ENCODE measurements at places on chromosomes 5 and 9. TPM values are rescaled to one million over a fixed set of nuclear protein-coding genes. Genes with fewer than 3 reads are reported as not detected.

GRXCR2 gene
- not detected for total RNA-seq

LCN15 gene
- not detected for total RNA-seq

WNT8A gene
- not detected for total RNA-seq

IL4 gene
- not detected for total RNA-seq

DNA sequence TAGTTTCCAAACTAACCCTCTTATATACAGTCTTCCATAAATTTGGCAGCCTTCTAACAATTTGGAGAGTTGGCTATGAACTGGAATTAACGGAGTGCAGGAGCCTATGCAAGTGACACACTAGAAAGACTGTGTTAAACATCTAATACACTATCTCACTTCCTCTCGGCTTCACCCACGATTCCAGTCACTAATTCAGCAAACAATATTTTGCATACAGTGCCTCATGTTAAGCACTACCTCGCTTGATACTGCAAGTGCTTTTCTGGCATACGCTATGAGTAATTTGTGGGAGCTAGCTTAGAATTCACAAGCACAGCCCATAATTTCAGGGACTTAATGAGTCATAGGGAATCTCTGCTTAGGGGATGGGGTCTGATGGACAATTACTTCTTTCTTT lies 102.5 kb downstream of the ST8SIA4 start:
- H3K27ac ChIP-seq: no peak overlapping the region
- H3K4me1 ChIP-seq: no peaks in the 10 kb centered on the region
- H3K4me3 ChIP-seq: no peak overlapping the region
- H3K36me3 ChIP-seq: no peaks in the 10 kb centered on the region
- no peak for DNase-seq

- no peak for DNase-seq
- H3K27ac ChIP-seq: no peak overlapping the region
- no peaks in the 10 kb centered on the region for H3K36me3 ChIP-seq
- H3K4me1 ChIP-seq: no peaks in the 10 kb centered on the region
Measured at GRCh38 chr9:107650321-107650720, 160.8 kb upstream of the KLF4 start.

GRCh38 chr5:1975406-1975715 lies 92.6 kb upstream of the IRX4 start:
- no peaks in the 10 kb centered on the region for H3K36me3 ChIP-seq
- no peaks in the 10 kb centered on the region for H3K27me3 ChIP-seq
- no peak overlapping the region for H3K27ac ChIP-seq
- no peak for DNase-seq

DNA sequence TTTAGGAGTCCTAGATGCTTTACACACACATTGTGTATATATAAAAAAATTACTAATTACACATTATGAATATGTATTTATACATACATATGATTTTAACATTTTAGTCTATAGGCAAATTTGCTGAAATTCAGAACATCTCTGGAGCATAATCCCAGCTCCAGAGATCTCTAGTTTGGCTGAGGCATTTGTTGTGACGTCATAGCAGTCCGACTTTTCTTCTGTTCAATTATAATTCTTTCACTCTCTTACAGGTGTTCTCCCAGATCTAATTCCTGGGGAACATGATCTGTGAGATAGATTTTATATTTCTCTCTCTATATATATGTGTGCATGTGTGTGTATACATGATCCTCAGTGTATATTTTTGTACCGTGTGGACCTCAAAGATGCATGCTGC lies 1876.2 kb downstream of the EFNA5 start:
- H3K4me3 ChIP-seq: no peak overlapping the region
- no peaks in the 10 kb centered on the region for H3K27me3 ChIP-seq
- no peak overlapping the region for H3K27ac ChIP-seq
- no peaks in the 10 kb centered on the region for H3K36me3 ChIP-seq
- DNase-seq: no peak
- no peaks in the 10 kb centered on the region for H3K4me1 ChIP-seq

GRCh38 chr5:171703146-171703545 lies 82.5 kb upstream of the SMIM23 start:
- no peaks in the 10 kb centered on the region for H3K36me3 ChIP-seq
- H3K27me3 ChIP-seq: no peaks in the 10 kb centered on the region
- no peak for DNase-seq
- no peak overlapping the region for H3K4me3 ChIP-seq
- no peaks in the 10 kb centered on the region for H3K4me1 ChIP-seq
- H3K27ac ChIP-seq: no peak overlapping the region

- DNase-seq: no peak
- no peak overlapping the region for H3K4me3 ChIP-seq
- H3K36me3 ChIP-seq: no peaks in the 10 kb centered on the region
- H3K27me3 ChIP-seq: no peaks in the 10 kb centered on the region
Measured at GRCh38 chr5:169964246-169964645, 16.0 kb downstream of the INSYN2B start.

GRCh38 chr5:174356536-174356935 lies 311.0 kb downstream of the NSG2 start:
- H3K36me3 ChIP-seq: no peaks in the 10 kb centered on the region
- no peak overlapping the region for H3K27ac ChIP-seq
- H3K4me3 ChIP-seq: no peak overlapping the region
- no peak for DNase-seq
- no peaks in the 10 kb centered on the region for H3K4me1 ChIP-seq

DNA sequence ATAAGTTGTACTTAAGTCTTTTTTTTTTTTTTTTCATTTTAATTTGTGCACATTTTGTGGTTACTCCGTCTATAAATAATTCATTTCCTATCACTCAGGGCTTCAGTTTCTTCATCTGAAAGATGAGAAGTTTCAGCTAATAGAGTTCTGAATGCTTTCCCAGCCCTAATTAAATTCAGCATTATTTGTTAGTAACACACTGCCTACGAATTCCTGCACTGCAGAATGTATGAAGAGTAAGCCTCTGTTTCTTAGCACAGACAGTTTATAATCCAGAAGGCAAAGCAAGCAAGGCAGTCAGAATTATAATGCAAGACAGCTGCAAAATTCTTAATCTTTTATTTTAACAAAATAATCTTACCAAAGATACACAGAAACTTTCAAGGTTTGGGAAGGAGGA lies 138.0 kb upstream of the GHR start:
- no peaks in the 10 kb centered on the region for H3K36me3 ChIP-seq
- no peak for DNase-seq
- H3K27me3 ChIP-seq: no peaks in the 10 kb centered on the region
- no peak overlapping the region for H3K4me3 ChIP-seq
- no peak overlapping the region for H3K27ac ChIP-seq

GRCh38 chr9:120438111-120438510 lies 141.9 kb downstream of the CDK5RAP2 start:
- peaks cover 7% of the 10 kb centered on the region for H3K4me1 ChIP-seq
- no peak overlapping the region for H3K4me3 ChIP-seq
- no peak for DNase-seq
- H3K27me3 ChIP-seq: no peaks in the 10 kb centered on the region
- H3K36me3 ChIP-seq: peaks cover 16% of the 10 kb centered on the region

DNA sequence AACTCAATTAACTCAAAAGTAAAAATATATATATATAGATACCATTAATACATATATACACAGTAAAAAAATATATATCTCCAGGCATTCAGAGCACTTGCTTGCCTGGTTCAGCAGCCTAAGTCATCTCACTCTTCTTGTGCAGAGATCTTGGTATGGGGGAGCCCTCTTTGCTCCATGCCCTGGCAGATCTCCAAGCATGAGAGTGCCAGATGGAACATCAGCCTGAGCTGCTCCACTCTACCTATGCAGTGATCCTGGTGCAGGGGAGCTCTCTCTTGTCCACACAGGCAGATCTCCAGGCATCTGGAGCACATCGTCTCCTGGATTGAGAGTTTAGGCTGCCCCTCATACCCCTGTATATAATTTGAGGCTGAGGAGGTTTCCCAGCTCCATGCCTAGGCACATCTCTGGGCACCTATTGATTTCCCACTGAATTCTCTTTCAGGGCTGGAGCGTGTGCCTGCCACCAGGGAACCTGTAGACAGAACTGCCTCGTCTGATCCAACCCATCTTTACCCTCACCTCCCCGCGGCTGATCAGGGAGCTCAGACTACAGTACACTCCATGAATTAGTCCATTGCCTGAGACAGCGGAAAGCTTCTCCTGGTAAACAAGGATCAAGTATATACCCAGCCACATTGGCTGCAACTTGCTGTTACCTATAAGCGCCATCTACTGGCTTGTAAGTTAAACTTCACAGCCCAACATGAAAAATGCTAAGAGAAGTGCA lies 342.4 kb upstream of the GRIA1 start:
- no peaks in the 10 kb centered on the region for H3K4me1 ChIP-seq
- H3K36me3 ChIP-seq: no peaks in the 10 kb centered on the region

GRCh38 chr5:40547557-40547956 lies 132.2 kb upstream of the PTGER4 start:
- no peaks in the 10 kb centered on the region for H3K27me3 ChIP-seq
- H3K4me1 ChIP-seq: no peaks in the 10 kb centered on the region
- H3K4me3 ChIP-seq: no peak overlapping the region

DNA sequence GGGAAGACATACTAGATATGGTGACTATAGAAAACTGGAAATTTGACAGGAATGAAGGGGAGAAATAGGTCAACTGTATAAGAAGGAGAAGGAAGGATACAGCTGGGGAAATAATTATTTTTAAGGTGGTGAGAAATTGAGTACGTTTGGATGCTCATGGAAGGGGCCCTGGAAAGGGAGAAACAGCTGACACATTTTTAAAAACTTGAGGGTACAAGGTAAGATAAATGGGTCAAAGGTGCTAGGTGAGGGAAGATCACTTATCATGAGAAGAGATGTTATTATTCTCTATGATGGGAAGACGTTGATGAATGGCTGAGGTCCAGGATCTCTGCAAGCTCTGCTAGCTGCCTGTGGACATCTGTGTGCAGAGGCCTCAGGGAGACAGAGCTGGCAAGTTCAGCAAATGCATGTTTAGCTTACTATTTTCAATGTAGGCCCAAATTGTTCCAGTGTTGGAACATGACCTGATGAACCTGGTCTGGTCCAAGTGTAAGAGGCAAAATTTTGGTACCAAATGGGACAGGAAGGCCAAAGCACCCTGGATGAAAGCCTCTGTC lies 181.7 kb downstream of the MTRR start:
- DNase-seq: no peak
- no peak overlapping the region for H3K27ac ChIP-seq
- H3K36me3 ChIP-seq: no peaks in the 10 kb centered on the region

DNA sequence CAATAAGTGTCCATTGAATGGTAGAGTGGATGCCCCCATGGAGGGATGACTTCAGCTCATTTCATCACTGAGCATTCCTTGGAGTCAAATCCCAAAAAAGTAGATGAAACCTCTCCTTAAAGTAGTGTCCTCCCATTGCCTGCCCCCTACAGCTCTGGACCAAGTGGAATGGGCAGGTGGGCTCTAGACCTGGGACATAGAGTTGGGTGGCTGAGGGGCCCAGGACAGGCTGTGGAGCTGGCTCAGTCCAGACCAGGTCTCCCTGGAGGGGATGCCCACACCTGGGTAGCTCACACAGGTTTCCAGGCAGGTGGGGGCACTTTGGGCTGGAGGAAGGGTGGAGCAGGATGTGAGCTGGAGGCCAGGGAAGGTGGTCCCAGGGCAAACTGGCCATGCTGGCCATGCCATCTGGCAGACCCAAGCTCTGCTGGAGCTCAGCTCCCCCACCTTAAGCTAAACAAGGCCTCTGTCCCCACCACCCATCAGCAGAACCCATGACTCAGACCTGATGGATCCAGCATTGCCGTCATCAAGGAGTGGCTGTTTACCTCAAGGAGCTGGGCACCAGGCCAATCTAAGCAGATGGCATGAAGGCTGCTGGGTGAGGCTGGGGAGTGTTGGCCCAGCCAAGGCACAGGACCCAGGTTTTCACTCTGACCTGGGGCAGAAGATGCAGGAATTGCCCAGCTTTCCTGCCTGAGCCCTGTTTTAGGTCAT lies 6.2 kb upstream of the SPINK4 start:
- peaks cover 12% of the 10 kb centered on the region for H3K4me1 ChIP-seq
- H3K36me3 ChIP-seq: no peaks in the 10 kb centered on the region
- no peak overlapping the region for H3K4me3 ChIP-seq
- H3K27ac ChIP-seq: peak overlapping the region; percentile 27

- no peaks in the 10 kb centered on the region for H3K4me1 ChIP-seq
- H3K27ac ChIP-seq: no peak overlapping the region
- H3K4me3 ChIP-seq: no peak overlapping the region
- no peaks in the 10 kb centered on the region for H3K36me3 ChIP-seq
- no peak for DNase-seq
Measured at GRCh38 chr9:71271602-71272001, 150.2 kb upstream of the TRPM3 start.

DNA sequence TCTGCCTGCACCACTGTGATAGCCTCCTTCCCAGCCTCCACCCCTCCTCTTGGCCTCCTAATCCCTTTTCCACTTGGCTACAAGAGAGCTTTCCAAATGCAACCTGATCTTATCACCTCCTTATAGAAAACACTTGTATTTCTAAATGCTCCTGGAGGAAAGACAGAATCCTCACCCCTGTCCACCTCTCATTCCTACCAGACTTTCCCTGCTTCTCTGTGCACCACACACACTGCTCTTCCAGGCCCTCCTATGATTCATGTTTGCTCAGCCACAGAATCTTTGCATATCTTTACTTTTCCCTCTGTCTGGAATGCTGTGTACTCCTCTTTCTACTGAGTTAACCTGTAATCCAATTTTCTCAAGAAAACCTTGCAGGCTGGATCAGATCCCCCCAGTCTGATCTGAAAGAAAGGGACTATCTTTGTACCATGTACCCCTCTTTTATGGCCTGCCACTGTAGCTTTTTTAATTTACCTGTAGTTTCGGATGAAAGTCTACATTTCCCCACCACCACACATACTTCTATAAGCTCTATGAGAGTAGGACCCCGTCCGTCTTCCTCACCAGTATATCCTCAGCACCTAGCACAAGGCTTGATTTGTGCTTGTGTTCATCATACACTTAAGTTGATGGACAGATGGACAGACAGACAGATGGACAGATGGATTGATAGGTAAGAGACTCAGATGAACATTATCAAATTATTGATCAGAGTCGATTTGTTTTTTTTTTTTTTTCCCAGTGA lies 95.3 kb downstream of the GALNT10 start:
- DNase-seq: no peak
- H3K27ac ChIP-seq: no peak overlapping the region
- no peaks in the 10 kb centered on the region for H3K27me3 ChIP-seq
- peaks cover 34% of the 10 kb centered on the region for H3K4me1 ChIP-seq

GRCh38 chr5:141186897-141187512 lies at the start of gene PCDHB9:
Gene PCDHB9 (plus strand): TSS chr5:141187161. CDS start chr5:141187319, 158 bp downstream.
- DNase-seq: no peak
- no peaks in the 10 kb centered on the region for H3K4me1 ChIP-seq
- H3K27me3 ChIP-seq: no peaks in the 10 kb centered on the region
- no peak within 1 kb of the TSS for H3K27ac ChIP-seq

GRCh38 chr5:36403632-36404311 lies 102.1 kb upstream of the RANBP3L start:
- H3K36me3 ChIP-seq: no peaks in the 10 kb centered on the region
- no peak overlapping the region for H3K27ac ChIP-seq
- no peak for DNase-seq
- no peaks in the 10 kb centered on the region for H3K4me1 ChIP-seq

DNA sequence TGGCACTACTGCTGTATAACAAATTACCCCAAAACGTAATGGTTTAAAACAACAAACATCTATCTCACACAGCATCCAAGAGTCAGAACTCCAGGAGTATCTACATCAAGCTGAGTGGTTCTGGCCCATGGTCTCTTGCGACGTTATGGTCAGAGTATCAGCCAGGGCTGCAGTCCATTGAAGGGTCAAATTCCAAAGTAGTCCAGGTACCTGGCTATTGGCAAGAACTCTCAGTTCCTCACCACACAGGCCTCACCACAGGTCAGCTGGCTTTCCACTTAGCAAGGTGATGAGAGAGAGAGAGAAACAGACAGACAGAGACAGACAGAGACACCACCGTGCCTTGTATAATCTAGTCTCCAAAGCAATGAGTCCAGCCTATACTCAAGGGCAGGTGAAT lies 22.6 kb downstream of the EPB41L4A start:
- H3K4me3 ChIP-seq: no peak overlapping the region
- no peak overlapping the region for H3K27ac ChIP-seq
- DNase-seq: no peak
- no peaks in the 10 kb centered on the region for H3K4me1 ChIP-seq
- H3K27me3 ChIP-seq: no peaks in the 10 kb centered on the region

Measured in pancreas (tissue), 10 donors.